ENCODE measurements at places on chromosomes 3 and 15.

DNA sequence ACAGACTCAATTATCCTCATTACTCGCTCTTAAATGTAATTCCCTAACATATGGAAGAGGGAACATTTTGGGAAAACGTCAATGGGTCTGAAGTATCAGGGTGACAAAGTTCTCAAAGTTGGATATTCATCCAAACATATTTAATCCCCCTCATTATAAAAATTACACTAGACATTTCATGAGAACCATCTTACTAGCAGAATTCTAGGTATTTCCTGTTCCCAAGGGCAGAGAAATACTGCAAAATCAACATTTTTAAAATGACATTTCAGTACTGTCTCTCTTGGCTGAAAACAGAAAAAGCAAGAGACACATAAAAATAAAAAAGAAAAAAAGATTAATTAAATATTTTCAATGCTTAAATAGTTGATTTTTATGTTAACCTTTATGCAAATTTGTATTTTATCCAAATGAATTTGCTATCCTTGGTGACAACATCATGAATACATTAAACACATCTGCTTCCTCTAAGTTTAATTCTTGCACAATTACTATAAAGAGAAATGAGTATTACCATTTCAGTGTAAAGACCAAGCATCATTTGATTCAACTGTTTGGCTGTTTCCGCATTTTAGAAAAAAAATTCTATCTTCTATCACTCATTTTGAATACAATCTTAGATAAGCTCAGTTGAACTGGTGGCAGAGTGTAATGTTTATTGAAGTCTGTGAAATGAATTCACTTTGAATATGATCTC is 114.8 kb upstream of the COL8A1 start:
- no peak for DNase-seq

DNA sequence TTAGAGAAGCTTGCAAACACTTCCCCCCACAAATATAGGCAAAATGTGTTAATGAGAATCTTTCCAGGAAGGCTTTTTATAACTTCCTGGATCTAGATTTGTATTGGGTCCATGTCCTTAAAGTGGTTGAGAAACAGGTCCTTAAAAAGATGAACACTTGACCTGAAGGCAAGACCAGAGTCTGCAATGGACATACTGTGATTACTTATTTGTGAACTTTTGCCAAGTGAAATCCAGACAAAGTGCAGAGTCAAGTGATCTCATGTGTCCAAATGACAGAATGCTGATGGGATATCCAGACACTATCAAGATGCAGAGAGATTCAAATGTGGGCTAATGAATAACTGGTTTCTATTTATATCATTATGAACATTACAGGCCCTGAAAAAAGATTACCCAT is 43.8 kb downstream of the FRMD4B start:
- DNase-seq, result no peak

- no peak for DNase-seq
Observed at GRCh38 chr3:57281715-57282114, 10.8 kb downstream of the ASB14 start.

DNA sequence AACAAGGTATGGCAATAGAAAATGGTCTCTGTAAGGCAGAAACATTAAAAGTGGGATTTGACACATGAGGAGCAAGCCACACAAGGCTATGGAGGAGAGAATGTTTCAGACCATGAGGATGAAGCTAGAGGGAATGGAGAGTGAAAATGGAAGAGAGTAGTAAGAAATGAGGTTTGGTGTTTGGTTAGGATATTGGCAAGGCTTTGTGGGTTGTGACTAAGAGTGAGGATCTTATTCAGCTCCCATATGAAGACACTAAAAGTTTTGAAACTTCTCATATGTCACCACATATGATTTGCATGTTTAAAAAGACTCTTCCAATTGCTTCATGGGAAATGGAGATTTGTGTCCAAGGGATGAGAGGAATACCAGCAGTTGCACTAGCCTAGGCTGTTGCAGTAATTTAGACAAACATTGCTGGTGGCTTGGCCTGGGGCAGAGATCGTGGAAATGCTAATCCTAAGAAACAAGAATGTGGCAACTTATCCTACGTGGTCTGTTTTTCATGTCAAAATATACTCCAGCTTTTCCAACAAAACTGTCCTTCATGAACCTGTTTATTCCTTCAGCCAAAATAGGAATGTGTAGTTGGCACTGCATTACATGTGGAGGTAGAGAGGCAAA is 749.0 kb downstream of the PDCD6IP start:
- no peak for DNase-seq

DNA sequence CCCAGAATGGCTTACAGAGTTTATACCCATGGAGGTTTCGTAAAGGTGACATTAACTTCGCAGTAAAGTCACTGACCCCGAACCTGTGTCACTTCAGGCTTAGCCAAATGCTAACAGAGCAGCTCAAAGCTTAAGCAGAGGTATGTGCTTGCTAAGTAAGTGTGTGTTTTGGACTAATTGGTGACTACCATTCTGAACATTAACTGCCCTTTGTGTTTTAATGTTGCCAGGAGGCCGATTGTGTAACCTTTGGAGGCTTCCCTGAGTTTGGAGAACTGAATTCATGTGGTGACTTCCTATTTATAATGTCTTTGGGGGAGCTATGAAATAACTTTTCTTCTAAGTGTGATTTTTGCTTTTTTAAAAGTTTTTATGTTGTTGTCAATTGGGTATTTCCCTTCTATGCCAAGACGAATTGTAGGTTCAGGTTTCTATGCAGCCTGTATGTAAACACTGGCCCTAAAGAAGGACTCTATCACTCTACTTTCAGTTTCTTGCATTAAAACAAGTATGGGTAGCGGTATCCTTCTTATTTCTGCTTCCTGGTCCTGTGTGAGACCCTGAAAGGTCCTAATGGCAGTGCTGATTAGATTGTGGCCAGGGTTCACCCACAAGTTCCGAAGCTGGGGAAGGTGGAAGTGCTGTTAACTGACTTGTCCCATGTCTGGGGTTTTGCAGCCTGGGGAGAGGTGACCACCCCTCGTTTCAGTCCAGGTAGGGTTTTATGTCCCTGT is 86.3 kb downstream of the IGF1R start:
- no peak for DNase-seq

GRCh38 chr3:173429527-173429926 is 32.0 kb downstream of the NLGN1 start:
- DNase-seq, result no peak
